ENCODE measurements at places on chromosomes 6 and 20.

GRCh38 chr6:129667034-129667433 lies 42.9 kb downstream of the ARHGAP18 start:
- DNase-seq: no peak

- DNase-seq: no peak
Measured at GRCh38 chr6:73823832-73824231, 127.8 kb downstream of the CD109 start.

DNA sequence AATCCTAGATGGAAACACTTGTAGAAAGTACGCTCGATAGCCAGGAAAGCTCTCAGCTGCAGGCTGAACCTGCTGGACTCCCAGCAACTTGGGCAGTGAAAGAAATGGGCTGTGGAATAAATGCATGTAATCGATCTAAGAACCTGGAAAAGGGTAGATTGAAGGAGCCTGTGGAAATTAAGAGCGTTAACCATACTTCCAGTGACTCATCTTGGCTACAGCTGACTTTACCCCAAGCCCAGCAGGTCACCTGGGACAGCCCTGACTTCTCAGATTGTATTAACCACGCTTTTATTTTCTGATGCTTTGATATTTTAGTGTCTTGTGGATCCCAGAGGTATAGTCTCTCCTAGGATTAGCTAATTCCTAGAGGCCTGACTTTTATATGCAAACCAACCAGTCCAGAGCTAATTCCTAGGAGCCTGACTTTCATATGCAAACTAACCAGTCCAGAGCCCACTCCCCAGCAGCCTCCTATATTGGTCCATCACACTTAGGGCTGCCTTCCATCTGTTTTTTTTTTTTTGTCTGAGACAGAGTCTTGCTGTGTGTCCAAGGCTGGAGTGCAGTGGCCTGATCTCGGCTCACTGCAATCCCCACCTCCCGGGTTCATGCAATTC lies 86.3 kb downstream of the GMPR start:
- no peak for DNase-seq

DNA sequence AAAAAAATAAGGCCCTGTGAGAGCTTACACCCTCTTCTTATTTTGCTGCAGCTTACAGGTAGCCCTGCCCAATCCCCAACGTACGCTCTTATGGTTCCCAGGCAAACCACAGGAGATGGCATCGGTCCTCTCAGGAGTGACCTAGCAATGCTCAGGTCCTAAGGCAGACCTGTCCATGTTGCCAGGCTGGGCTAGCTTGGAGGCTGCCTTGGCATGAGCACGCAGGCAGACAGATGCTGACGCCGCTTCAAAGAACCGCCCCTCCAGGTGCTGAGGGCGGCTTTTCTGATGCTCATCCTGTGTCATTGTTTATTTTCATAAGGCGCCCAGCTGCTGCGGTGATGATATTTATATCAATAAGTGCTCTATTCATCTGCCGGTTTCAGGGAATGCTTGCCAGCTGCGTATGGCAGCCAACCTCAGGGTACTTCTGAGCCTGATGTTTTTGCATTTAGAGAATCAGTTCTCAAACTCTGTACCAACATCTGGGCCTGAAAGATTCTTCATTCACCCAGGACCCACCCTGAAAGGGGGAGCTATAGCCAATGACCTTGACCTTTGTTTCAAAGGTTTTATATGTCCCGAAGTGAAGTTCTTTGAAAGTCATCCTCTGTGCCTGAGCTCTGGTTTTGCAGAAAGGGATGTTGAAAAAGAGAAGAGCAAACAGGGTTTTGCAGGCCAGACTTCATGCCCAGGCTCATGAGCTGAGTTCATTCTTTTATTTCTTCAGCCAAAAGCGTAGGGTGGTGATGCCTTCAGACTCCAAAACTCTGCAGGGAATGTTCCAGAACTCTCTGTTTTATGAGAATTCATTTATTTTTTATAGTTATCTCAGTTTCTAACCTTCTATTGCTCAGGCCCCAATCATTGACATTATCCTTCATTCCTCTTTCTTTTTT lies 475.6 kb upstream of the CHD6 start:
- DNase-seq: no peak

DNA sequence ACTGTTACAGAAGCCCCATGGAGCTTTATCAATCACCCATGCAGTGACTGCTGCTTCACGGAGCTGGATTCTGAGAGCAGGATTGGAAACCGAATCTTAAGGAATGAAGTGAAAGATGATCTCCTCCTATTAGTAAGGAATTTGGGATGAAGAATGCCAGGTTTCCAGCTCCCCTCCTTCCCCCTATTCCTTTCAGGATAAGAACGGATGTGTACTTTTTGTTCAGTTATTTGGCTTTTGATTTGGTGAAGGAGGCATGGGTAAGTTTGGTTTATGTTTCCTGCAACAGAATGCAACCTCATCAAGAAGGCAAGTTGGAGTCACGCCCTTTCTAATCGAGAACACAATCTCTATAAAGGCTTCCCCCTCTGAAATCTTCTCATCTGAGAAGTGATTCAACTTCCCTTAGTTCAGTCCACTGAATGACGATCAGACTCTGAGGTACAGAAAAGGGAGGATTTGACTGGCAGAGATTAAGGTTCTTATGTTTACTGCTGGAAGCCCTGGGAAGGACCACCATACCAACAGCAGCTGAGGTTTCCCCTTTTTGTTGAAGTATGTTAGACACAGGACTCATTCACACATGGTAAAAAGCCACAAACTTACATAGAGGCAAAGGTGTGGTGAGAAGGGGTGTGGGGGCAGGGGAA lies 5.5 kb downstream of the ELMO2 start:
- no peak for DNase-seq

GRCh38 chr20:39880890-39881289 lies 808.1 kb downstream of the MAFB start:
- DNase-seq: no peak

- DNase-seq: no peak
Measured at GRCh38 chr6:42871711-42872110, 7.7 kb upstream of the RPL7L1 start.

- DNase-seq: no peak
Measured at GRCh38 chr6:44650495-44650894, 263.0 kb downstream of the CDC5L start.

GRCh38 chr6:108556866-108557493 lies 3.7 kb upstream of the FOXO3 start:
- no peak for DNase-seq
